ENCODE measurements at places on chromosomes 5 and 9. TPM values are rescaled to one million over a fixed set of nuclear protein-coding genes. Genes with fewer than 3 reads are reported as not detected.

DNA sequence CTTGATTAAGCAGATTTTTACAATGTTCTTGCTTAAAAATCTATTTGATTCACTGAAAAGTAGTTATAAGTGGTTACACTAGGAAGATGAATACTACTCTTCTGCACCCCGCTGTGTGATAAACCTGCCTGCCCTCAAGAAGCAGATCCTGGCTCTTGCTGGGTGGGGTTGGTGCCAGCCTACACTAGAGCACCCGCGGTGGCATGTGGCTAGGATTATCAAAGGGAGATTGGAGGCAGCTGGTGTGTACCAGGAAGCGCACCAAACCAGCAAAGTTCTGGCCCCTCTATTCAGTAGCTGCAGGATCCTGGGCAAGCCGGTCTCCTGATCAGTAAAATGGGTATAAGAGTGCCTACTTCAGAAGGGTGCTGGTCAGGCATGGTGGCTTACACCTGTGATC, 43.5 kb downstream of the PRLR start:
- no peak overlapping the region for H3K4me3 ChIP-seq
- no peaks in the 10 kb centered on the region for H3K27me3 ChIP-seq
- no peaks in the 10 kb centered on the region for H3K36me3 ChIP-seq

- no peaks in the 10 kb centered on the region for H3K36me3 ChIP-seq
- DNase-seq, result no peak
- H3K4me1 ChIP-seq, result no peaks in the 10 kb centered on the region
Measured at GRCh38 chr5:98349251-98349989, 424.0 kb upstream of the RGMB start.

DNA sequence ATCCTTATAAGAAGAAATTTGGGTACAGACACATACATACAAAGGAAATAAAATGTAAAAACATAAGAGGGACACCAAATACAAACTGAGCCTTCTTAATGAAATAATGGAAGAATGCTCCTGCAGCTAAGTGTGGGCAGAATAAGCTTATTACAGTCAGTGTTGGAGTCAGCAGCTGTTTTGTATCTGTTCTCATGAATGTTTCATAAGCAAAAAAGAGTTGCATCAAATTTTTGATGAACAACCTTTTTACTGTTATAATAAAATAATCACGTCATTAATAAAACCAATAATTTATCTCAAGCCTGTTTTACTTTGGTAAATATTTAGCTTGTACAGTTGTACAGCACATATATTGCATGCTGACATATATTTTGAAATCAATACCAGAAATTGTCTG, 545.6 kb downstream of the LRRC70 start:
- no peaks in the 10 kb centered on the region for H3K4me1 ChIP-seq
- no peak overlapping the region for H3K27ac ChIP-seq
- H3K4me3 ChIP-seq, result no peak overlapping the region
- no peak for DNase-seq
- H3K36me3 ChIP-seq, result no peaks in the 10 kb centered on the region
- H3K27me3 ChIP-seq, result no peaks in the 10 kb centered on the region

DNA sequence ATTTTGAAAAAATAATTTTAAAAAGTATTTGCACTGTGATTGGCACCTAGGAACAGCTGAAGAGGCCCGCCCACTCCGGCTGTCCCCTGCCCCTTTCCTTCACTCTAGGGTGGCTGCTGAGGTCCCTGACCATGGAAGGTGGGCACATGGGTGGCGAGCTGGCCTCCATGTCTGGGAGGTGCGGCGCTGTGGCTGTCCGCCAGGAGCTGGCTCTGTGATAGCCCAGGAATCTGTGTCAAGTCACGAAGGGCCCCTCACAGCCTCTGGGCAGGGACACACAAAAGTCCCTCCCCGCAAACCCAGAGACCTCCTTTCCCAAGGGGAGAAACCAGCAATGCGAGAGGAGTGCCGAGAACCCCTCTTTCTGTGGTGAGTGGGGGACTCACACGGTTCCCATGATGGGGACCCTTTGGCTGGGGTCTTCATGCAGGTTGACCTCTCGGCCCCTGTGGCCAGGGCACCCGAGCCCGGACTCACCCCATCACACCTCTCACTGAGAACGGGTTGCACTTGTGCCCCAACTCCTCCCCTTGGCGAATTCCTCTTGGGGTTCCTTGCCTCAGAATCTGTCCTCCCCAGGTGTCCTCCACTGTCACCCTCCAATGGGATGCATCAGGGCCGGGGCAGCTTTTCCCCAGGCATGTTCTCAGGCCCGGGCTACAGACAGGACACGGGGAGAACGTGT, 168.0 kb downstream of the GAPVD1 start:
- H3K27me3 ChIP-seq, result no peaks in the 10 kb centered on the region
- no peak overlapping the region for H3K4me3 ChIP-seq
- peaks cover 11% of the 10 kb centered on the region for H3K4me1 ChIP-seq
- H3K27ac ChIP-seq, result no peak overlapping the region

- H3K4me1 ChIP-seq, result peaks cover 4% of the 10 kb centered on the region
- DNase-seq, result peak; percentile 68
- H3K27ac ChIP-seq, result no peak overlapping the region
- no peaks in the 10 kb centered on the region for H3K36me3 ChIP-seq
- no peaks in the 10 kb centered on the region for H3K27me3 ChIP-seq
Measured at GRCh38 chr5:111735583-111736270, 21.3 kb downstream of the NREP start.

DNA sequence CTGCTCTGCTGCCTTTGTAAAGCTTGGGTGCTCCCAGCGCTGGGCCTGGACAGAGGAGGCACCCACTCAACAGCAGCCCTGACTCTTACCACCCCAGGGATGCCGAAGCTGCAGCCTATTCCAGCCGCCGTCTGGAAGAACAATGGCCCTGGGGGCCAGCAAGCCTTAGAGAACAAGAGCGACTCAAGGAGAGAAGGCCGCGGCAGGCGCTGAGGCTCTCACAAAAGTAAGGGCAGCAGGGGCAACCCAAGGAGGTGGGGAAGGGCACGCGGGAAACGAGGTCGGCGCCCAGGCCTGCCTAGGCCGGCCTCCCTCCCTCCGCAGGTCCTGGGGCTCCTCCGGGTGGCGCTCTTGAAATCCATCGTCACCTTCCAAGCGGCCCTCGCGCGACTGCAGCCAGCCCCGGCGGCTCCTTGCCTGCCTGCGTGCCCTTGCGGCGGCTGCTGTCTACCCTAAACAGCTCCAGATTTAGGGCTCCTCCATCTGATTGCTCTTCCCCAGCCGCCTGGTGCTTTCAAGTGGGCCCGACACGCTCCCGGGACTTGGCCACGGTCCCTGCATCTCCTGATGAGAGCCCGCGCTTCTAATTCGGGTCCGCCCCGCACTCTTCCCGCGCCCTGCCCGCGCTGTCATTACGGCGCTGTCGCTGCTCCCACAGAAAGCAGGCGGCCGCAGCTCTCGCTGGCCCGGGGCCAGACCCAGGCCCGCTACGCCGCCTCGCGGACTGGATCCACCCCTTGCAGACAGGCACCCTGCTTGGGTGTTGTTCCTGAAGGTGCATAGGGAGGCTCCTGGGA, 213.3 kb downstream of the SEMA6A start:
- DNase-seq, result peak; percentile 65
- H3K27ac ChIP-seq, result no peak overlapping the region
- no peaks in the 10 kb centered on the region for H3K36me3 ChIP-seq
- H3K4me3 ChIP-seq, result peak overlapping the region; percentile 26
- H3K27me3 ChIP-seq, result no peaks in the 10 kb centered on the region

DNA sequence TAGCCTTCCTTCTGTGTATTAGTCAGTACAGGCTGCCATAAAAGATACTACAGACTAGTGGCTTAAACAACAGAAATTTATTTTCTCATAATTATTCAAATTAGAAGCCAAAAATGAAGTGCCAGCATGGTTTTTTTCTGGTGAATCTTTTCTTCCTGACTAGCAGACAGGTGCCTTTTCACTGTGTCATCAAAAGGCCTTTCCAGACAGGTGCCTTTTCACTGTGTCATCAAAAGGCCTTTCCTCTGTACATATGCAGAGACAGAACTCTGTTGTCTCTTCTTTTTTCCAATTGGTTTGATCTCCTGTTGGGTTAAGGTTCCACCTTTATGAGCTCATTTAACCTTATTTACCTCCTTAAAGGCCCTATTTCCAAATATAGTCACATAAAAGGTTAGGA, 599.9 kb downstream of the ISL1 start:
- no peaks in the 10 kb centered on the region for H3K27me3 ChIP-seq
- H3K27ac ChIP-seq, result no peak overlapping the region
- H3K4me1 ChIP-seq, result no peaks in the 10 kb centered on the region
- no peaks in the 10 kb centered on the region for H3K36me3 ChIP-seq

- H3K4me3 ChIP-seq, result no peak overlapping the region
- no peaks in the 10 kb centered on the region for H3K27me3 ChIP-seq
- H3K4me1 ChIP-seq, result no peaks in the 10 kb centered on the region
- no peak overlapping the region for H3K27ac ChIP-seq
Measured at GRCh38 chr9:121929893-121930875, 162.9 kb downstream of the TTLL11 start.

DNA sequence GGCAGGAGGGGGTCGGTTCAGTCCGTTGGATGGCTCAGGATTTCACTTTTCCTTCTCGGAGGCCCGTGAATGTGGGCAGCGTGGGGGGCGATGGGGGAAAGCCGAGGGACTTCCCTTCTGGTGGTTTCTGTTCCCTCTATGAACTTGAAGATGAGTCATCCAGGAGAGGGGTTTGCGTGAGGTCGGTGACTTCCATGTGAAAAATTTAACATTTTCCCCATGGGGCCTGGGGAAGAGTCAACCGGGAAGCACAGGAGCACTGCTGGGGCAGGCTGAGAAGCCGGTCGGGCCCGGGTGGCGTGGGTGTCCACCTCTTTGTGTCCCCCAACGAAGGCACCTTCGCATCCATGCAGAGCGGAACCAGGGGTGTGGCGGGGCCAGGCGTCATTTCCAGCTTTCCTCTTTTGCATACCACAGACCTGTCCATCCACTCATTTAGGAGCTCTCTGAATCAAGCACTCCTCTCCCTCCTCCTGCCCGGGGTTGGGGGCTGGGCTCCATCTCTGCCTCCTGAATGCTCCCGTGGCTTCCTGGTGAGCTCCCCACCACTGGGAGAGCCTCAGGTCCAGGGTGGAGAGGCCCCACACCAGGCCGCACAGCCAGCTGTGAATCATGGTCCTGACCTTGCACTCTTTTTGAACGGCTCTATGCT, 68.4 kb downstream of the ANKRD33B start:
- no peak overlapping the region for H3K4me3 ChIP-seq
- no peak overlapping the region for H3K27ac ChIP-seq
- peaks cover 2% of the 10 kb centered on the region for H3K4me1 ChIP-seq
- H3K36me3 ChIP-seq, result no peaks in the 10 kb centered on the region
- DNase-seq, result no peak

DNA sequence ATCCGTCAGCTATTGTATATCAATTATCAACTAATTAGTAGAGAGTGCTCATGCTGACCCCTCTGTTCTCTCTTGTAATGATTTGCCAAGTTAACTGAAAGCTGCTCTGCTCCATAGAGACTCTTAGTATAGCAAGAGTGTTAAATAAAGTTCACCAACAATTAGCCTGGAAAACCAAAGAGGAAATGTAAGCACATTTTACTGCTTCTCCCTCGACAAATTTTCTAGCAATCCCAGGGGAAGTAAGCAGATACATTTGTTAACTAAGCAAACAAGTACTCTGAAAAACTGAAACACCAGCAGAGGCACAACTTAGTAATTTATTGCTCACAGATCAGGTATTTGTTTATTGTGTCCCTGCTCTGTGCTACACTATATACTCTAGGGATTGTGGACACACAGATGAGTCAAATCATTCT, 162.2 kb downstream of the GLIS3 start:
- DNase-seq, result no peak
- H3K4me3 ChIP-seq, result no peak overlapping the region
- peaks cover 7% of the 10 kb centered on the region for H3K4me1 ChIP-seq
- H3K27me3 ChIP-seq, result no peaks in the 10 kb centered on the region

DNA sequence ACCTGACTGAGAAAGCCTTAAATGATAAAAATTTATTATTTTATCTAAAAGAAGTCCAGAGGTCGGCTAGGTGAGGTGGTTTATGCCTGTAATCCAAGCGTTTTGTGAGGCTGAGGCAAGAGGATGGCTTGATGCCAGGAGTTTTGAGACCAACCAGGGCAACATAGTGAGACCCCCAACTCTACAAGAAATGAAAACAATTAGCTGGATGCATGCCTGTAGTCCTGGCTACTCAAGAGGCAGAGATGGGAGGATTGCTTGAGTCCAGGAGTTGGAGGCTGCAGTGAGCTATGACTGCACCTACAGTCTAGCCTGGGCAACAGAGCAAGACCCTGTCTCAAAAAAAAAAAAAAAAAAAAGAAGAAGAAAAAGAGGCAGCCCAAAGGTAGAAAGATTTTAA, 179.9 kb upstream of the KIF2A start:
- no peaks in the 10 kb centered on the region for H3K36me3 ChIP-seq
- no peak overlapping the region for H3K27ac ChIP-seq
- H3K27me3 ChIP-seq, result no peaks in the 10 kb centered on the region
- no peaks in the 10 kb centered on the region for H3K4me1 ChIP-seq
- H3K4me3 ChIP-seq, result no peak overlapping the region
- no peak for DNase-seq

DNA sequence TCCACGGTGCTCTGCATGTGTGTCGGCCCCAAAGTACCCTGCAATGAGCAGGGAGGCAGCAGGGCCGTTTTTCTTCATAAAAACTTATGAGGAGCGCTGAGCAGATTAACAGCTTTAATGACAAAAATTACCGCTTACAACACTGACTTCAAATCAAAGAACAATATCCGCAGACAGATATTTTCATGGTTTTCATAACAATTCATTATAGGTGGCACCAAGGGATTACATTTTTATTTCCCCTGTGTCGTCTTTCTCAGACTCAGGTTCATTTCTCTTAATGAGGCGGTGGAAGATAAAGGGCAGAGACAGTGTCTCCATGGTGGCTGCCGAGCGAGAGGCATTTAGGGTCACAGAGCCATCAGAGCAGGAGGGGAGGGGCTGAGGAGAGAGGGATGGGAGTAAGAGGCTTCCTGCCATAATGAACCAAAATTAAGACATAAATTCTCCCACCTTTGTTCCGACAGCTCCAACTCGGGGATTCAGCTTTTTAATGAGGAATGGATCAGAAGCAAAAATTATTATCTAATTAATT, 240.7 kb upstream of the CLINT1 start:
- H3K36me3 ChIP-seq, result no peaks in the 10 kb centered on the region
- H3K27me3 ChIP-seq, result no peaks in the 10 kb centered on the region
- H3K4me3 ChIP-seq, result no peak overlapping the region

DNA sequence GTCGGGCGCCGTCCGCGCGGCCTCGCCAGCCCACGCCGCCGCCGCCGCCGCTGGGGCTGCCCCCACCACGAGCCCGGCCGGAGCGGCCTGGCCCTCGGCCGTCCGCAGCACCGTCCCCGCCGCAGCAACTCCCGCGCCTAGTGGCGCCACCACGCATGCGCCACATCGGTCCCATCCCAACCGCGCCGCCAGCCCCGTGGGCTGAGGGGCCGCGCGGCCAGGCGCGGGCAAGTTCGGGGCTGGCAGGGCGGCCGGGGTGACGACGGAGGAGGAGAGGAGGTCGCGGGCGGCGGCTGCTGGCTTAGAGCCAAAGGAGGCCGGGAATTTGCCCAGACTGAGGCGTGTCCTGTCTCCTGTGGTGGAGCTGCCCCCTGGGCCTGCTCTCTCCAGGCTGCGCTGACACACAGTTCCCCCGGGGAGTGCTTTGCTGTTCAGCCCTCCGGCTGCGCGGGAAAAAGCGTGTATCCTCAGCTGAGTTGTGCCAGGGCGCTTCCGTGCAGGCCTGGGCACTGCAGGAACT, at the start of gene TUSC1:
TUSC1 (minus strand) TSS at position 298 of the 520 bp plus-strand sequence; CDS start at position 166, 132 bp downstream.
- DNase-seq, result peak; percentile 89
- H3K4me1 ChIP-seq, result no peaks in the 10 kb centered on the region
- peak within 1 kb of the TSS; percentile 58 for H3K4me3 ChIP-seq
- no peaks in the 10 kb centered on the region for H3K36me3 ChIP-seq

Gene SUSD3
- total RNA-seq, result 66.1 TPM

Gene OR1B1
- total RNA-seq, result not detected

Gene NRARP
- total RNA-seq, result 4.6 TPM

Gene HAPLN1
- not detected for total RNA-seq

Gene MCC
- total RNA-seq, result 262 TPM

Gene CDC20B
- 0.37 TPM for total RNA-seq

Data from ovary (tissue), 10 donors.